COR-L47 (cell line): ENCODE measurements at places on chromosomes 7 and 10.

GRCh38 chr10:69172241-69172982 lies 7.6 kb upstream of the SUPV3L1 start:
- DNase-seq = no peak

- no peak for DNase-seq
These were observed 80.2 kb downstream of the FAM241B start for GRCh38 chr10:69710008-69710888.

- DNase-seq = no peak
These were observed 18.3 kb upstream of the GNAT3 start for GRCh38 chr7:80530136-80530535.

DNA sequence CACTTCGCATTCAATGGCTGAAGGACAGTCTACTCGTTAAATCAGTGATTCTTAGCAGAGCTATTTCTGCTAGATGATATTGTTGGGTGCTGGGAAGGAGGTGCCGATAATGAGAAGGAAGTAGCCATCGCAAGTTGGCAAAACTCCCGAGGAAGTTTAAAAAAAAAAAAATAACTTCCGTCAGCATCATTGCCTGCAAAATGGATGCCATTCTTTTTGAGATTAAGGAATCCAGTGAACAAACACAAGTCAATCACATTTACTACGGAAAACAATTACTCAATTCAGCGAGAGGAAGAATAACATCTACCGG lies 74.4 kb upstream of the SFMBT2 start:
- DNase-seq = no peak

DNA sequence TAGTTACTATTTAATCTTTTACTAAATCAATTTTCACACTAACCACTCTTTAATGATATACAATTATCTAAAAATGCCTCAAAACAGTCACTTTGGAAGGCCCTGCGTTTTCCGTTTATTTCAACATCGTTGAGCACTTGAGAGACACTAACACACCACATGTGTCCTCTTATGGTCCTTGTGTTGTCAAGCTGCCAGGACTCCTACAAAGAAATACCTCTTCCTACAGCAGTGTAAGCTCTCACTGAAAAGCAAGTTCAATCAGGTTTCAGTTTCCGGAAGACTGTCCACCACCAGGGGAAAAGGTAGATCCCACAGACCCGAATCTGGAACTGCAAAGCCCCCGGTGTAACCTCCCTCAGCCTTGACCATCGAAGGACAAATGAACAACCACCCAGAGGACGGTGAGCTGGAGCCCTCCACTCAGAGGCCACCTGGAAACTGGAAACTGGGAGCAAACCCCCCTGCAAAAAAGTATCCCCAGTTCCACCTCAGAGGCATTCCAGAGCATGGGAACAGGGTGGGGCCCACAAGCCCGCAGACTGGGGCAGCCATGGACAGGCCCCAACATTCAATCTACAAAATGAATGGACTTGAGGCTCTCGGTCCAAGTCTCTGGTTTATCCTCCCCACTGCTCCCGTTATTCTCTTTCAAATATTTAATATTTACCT lies 37.6 kb downstream of the KCNH2 start:
- peak; percentile 23 for DNase-seq

GRCh38 chr7:50661345-50662040 lies 96.3 kb upstream of the DDC start:
- no peak for DNase-seq

GRCh38 chr10:86635402-86635801 lies 18.9 kb upstream of the OPN4 start:
- DNase-seq = no peak
